Right forelimb (tissue), 1 donor: ENCODE measurements at places on chromosomes 6 and 20.

- no peak for DNase-seq
These were observed 8.8 kb downstream of the TENT5A start for GRCh38 chr6:81743649-81744048.

- DNase-seq, result peak; percentile 91
These were observed 1.0 kb downstream of the CCN2 start for GRCh38 chr6:131949909-131950766.

DNA sequence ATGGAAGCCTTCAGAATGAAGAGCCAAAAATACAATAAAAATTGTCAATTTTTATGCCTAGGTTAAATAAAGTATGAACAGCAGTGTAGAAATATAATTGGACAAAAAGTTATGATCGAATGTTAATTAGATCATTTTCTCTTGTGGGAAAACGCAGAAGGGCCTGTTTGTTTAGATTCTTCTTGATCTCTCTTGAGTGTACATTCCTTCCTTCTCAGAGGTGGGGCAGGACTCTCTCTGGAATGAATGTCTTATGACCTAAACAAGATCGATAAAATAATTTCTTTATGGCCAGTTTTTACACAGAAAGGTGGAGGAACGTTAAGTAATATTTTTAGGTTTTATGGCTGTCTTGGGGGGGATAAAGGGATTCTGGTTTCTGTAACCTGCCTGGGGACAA, 500.1 kb upstream of the MARCKS start:
- DNase-seq, result no peak

- DNase-seq, result no peak
These were observed 138.5 kb downstream of the UST start for GRCh38 chr6:148885136-148885865.

GRCh38 chr6:131736003-131736596, 25.3 kb upstream of the CTAGE9 start:
- DNase-seq, result no peak

GRCh38 chr20:18671203-18671710, 83.4 kb downstream of the DTD1 start:
- DNase-seq, result no peak
